ENCODE measurements at places on chromosomes 2 and 18.

- no peak for DNase-seq
These were observed 235.6 kb downstream of the ALPK2 start for GRCh38 chr18:58393295-58393694.

DNA sequence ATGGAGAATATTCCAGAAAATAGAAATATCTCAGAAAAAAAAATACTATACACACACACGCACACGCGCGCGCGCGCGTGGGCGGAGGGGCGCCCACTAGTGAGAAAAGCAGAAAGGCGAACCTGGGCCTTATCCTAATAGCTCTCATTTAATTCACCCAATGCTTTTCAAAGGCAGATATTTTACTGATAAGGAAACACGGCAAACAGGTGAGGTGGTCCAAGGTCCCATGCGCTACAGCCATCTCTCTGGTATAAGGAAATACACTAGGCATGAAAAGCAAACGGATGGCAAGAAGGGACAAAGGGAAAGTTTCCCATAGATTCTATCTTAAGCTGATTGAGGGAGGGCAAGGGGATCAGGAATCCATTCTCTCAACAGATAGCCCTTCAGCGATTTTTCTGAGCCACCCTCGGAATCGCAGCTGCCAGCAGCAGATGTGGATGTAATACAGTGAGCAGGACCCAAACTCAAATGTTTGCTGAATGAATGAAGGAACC is 136.7 kb downstream of the TMEM247 start:
- DNase-seq = peak; percentile 41

GRCh38 chr2:43899589-43899988 is 60.8 kb downstream of the ABCG8 start:
- no peak for DNase-seq

- no peak for DNase-seq
These were observed 9.2 kb upstream of the KYNU start for GRCh38 chr2:142868229-142868762.

DNA sequence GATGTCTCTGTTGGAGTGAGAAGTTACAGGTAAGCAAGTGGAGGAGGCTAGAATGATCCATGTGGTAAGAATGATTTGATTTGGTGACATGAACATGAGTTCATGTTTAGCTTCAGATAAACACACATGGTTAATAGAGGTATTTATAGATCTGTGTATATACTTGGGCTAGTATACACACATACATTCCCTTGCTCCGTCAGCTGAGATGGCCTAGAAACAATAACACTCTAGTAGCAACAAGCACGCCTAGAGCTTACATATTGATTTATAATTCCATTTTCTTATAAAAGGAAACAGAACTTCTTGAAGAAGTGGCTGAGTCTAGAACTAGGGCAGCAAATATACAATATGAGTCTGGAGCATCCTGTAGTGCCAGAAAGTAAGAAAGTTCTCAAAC is 223.0 kb downstream of the RND3 start:
- DNase-seq = no peak

- no peak for DNase-seq
These were observed 229.8 kb downstream of the CCDC178 start for GRCh38 chr18:33210575-33211189.

GRCh38 chr2:68762665-68763064 is 28.1 kb downstream of the ARHGAP25 start:
- no peak for DNase-seq

Data from C1 segment of cervical spinal cord (tissue), 14 donors.